Glutamatergic neuron (in vitro differentiated cells): ENCODE measurements at places on chromosomes 3 and 15.

- no peak for DNase-seq
Observed at GRCh38 chr3:118793176-118793575, 241.5 kb downstream of the IGSF11 start.

- DNase-seq: no peak
Observed at GRCh38 chr3:41434781-41435180, 235.5 kb downstream of the CTNNB1 start.

GRCh38 chr15:72078887-72079286 is 39.1 kb downstream of the MYO9A start:
- DNase-seq: no peak

GRCh38 chr3:196388956-196389355 is 43.3 kb downstream of the UBXN7 start:
- no peak for DNase-seq

DNA sequence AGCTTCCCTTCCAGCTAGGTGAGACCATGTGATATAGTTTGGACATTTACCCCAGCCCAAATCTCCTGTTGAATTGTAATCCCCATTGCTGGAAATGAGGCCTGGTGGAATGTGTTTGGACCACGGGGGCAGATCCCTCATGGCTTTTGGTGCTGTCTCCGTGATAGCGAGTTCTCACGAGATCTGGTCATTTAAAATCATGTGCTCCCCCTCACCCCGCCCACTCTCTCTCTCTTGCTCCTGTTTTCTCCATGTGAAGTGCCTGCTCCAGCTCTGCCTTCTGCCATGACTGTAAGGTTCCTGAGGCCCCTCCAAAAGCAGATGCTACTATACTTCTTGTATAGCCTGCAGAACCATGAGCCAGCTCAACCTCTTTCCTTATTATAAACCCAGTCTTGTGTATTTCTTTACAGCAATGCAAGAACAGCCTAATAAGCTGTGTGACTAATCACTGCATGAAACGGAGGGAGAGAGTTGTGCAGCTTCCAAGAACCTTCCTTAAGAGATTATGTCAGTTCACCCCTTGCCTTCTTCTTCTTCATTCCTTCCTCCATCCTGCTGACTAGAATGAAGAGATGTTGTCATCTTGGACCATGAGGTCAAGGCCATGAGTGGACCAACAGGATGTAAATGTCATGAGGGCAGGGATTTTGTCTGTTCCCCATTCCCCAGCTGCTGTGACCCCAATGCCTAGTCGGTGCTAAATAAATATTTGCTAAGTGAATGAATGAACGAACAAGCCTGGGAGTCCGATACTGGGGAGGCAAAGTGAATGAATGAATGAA is 91.0 kb downstream of the CPN2 start:
- DNase-seq: no peak
